NCI-H1436 treated with DMSO at 0.1 percent for 48 hours (cell line): ENCODE measurements at places on chromosomes 2 and 18.

DNA sequence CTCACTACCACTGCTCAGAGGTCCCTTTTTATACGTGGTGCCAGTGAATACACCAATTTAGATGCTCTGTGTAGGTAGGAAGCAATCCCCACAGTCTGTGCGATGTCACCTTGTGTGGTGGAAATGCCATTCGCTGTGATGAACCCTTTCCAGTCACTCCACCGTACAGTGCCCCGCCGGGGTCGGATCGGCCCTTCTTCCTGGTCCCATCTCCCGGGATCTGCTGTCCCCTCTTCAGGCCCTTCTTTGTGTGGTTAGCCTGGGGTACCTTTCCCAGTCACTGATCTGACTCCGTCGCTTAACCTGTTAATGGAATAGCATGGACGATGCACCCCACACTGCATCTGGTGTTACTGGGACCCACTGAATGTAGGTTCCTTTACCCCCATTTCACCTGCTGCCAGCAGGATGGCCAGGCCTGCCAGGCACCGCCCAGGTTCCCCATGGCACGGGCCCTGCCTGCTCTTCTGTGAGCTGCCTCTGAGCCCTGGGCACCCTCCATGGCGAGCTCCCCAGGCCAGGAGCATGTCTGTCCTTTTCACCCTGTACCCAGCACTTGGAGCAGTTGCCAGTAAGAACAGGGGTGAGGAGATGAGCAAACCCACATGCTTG lies 18.0 kb downstream of the TWIST2 start:
- DNase-seq = no peak

GRCh38 chr2:68385220-68385906 lies 20.3 kb downstream of the PLEK start:
- DNase-seq = no peak

DNA sequence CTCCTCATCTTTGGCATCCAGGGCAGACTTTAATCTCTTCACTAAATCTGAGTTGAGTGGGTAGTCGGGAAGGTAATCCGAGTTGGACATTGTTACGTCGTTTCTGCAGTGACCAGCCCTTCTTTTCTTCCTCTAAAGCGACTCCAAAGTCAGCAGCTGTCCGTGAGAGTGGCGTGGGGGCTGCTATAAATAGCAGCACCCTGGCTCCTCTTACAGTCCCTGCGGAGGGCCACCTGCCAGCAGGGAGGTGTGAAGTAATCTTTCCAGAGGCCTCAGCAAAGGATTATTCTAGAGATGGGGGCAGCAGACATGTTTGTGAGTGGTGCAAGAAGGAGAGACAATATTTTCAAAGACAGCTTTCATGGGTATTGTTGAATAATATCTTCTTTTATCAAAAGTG lies at the start of gene ASB18:
Gene ASB18 (minus strand): TSS at position 151 of the 400 bp plus-strand sequence. CDS start 61 bp downstream, at position 90.
- DNase-seq = no peak

- no peak for DNase-seq
Observed at GRCh38 chr18:22827216-22827615, 105.9 kb upstream of the RBBP8 start.

DNA sequence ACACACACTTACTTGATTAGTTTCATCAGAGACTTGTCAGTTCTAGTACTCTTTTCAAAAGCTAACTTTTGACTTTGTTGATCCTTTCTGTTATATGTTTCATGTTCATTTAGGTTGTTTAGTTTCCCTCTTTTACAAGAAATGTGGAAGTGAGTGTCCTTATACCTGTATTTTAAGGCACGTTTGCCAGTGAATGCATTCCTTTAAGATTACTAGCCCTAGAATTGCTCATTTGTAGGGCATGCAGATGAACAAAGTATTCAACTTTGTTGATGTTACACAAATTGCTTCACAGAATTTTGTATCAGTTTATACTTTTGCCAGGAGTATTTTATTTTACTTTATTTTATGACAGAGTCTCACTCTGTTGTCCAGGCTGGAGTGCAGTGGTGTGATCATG lies 6.3 kb downstream of the IL1RL2 start:
- no peak for DNase-seq

- DNase-seq = no peak
Observed at GRCh38 chr2:240591226-240591625, 4.7 kb downstream of the CAPN10 start.

DNA sequence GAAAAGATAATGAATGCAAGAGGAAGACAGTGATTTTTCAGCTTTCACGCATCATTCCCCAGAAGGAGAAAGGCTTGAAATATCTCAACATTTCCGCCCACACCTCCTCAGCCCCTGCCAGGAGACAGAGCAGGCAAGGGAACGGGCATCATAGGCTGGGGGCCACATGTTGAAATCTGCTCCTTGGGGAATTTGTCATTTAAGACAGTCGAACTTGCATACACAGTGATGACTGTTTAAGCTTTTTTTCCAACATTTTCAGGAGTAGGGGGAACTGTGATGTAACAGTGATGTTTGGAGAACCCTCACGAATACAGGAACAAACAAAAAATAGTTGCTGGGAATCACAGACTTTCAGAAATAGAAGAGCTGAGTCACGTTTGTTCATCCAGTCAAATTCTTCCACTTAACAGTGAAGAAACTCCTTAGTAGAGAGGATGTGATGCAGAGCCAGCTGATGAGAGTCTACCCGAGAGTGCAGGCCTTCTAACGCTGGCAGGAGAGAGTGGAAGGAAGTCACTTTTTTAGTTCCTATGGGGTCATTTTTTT lies 266.8 kb downstream of the ALPK2 start:
- no peak for DNase-seq

GRCh38 chr2:42086500-42086953 lies 38.7 kb downstream of the PKDCC start:
- DNase-seq = no peak

GRCh38 chr18:55088561-55088960 lies 129.3 kb upstream of the CCDC68 start:
- DNase-seq = no peak

GRCh38 chr2:156349161-156349560 lies 16.6 kb upstream of the NR4A2 start:
- no peak for DNase-seq

GRCh38 chr2:237904831-237905599 lies 45.6 kb downstream of the RAMP1 start:
- DNase-seq = no peak

DNA sequence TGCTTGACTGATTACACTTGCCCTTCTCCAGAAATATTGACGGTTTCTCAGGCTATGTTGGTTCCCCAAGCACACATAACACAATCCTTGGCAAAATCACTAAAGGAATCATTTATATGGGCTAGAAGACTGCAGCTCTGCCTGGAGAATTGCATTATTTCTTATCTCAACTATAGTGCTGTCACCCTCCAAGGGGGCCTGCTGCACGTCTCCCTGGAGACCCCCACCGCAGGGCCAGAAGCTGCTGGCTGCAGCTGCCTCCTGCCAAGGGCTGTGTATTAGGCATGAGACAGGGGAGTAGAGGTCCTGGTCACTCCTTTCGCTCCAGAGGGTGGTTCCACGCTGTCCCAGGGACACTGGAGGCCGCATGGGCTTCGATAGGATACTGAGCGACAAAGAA lies 76.6 kb downstream of the LRRC30 start:
- no peak for DNase-seq

DNA sequence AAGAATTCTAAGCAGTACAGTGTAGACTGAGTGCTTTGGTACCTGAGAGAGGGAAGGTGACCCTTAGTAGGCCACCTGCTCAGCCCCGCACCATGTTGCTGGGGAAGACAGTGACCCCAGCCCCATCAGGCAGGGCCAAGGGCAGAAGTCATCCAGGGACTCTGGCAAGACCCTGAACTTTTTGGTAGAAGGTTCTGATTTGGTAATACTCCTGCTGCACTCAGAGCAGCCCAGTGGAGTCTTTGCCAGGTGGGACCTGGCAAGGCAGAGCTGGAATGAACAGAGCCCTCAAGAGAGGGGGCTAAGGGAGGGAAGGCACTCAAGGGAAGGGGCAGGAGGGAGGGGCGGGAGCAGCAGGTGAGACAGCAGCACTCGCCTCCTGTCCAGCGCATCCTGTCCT lies 191.2 kb downstream of the MGAT5 start:
- no peak for DNase-seq

- DNase-seq = no peak
Observed at GRCh38 chr2:168757223-168757622, 45.2 kb upstream of the NOSTRIN start.

DNA sequence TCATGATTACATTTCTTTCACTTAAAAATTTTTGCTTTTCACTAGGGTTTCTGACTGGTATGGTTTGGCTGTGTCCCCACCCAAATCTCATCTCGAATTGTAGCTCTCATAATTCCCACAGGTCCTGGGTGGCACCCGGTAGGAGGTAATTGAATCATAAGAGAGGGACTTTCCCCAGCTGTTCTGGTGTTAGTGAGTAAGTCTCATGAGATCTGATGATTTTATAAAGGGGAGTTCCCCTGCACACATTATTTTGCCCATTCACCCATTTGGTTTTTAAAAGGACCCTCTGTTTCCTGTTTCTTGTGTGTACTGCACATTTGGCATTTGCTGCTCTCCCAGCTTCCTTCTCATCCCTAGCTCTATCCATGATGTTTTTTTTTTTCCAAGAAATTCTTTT lies 27.8 kb upstream of the NETO1 start:
- DNase-seq = no peak

DNA sequence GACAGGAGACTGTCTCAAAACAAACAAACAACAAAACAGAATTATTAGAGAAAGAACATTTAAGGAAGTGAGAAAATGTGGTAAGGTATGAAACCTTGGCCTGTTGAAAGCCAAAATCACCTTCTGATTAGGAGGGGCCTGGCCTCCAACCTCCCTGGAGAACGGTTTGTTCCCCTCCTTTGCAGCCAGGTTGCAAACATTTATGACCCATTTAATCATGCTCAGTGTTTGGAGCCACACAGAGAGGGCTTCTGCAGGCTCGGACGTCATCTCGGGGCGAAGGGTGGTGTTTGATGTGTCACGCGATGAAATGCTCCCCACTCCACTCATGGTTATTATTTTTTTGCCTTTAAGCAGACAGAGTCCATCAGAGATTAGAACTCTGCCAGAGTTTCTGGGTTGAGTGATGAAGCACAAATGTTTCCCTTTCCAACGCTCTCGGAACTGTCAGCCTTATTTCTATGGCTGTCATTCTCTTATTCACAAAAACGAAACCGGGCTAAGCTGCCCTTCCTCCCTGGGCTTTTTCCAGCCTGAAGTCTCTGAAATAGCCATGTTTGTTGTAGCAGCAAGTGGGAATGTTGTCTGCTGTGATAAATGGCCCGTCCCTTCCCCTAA lies 33.6 kb upstream of the ROCK2 start:
- DNase-seq = no peak

GRCh38 chr2:151860210-151860609 lies 32.0 kb upstream of the ARL5A start:
- DNase-seq = no peak

DNA sequence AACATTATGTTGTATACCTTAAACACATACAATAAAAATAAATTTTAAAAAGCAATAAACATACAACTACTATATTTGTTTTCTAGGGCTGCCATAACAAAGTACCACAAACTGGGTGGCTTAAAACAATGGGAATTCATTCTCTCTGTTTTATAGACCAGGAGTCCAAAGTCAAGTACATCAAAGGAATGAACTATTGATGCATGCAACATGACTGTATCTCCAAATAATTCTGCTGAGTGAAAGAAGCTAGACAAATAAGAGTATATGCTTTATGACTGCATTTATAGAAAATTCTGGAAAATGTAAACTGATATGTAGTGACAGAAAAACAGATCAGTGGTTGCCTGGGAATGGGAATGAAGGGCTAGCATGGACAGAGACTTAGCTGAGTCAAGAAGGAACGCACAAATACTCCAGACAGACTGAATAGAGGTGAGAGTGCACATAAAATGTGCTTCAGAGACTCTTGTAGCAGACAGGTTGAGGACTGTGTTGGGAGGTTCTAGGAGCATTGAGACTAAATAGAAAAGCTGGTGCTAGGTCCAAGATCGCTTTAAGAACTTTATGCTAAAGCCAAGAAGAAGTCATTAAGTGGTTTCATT lies 11.0 kb upstream of the PLA2R1 start:
- DNase-seq = no peak

DNA sequence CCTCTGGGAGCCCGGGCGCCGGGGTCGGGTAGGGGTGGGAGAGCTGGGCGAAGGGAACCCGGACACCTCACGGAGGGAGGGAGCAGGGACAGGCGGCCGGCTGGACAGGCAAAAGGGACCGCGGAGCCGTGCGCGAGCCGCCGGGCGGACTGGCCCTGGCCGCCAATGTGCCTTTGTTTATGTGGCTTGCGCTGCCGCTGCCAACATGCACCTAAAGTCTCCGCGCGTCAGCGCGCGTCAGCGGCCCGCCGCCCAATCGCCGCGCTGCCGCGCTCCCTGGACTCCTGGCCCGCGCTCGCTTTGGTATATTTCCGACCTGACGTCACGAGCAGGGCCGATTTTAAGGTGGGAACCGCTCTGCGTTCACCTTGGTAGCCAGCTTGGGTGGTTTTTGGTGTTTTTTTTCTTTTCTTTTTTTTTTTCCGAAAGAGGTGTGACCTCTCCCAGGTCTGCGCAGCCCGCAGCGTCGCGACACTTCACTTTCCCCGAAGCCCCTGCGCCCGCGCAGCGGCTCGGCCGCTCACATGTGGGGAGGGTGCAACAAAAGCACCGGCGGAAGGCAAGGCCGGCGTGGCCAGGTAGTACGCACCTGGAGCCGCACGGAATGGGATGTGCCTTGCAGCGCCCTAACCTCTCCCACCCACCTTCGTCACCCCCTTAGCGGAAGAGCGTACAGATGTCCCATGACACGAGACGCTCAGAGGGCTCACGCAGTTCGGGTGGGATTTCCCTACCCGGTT lies at the start of gene NR4A2:
Gene NR4A2 (minus strand): TSS at position 188 of the 740 bp plus-strand sequence. CDS start 2,535 bp downstream, outside the sequence.
- peak; percentile 70 for DNase-seq

- DNase-seq = no peak
Observed at GRCh38 chr2:59756150-59756549, 797.3 kb downstream of the BCL11A start.

DNA sequence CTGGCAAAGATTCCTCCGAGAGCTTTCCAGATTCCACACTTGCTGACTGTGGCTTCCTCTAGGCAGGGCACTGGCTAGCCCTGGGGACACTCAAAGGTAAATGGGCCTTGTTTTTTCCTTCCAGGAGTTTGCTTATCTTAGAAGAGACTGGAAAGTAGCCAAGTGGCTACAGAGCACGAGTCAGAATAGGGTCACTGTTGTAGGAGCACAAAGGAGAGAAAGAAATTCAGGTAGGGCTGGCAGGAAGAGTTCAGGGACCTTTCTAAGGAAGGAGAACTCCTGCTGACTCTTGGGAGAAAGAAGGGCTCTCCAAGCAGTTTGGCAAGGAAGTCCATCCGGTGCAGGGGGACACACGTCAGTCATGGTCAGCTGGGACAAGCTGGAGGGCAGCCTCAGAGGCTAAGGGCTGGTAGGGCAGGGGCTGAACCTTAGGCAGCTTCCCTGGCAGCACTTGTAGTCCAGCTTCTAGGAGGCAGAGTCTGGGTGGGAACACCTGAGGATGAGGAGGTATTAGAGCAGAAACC lies 39.5 kb downstream of the NIFK start:
- DNase-seq = no peak

DNA sequence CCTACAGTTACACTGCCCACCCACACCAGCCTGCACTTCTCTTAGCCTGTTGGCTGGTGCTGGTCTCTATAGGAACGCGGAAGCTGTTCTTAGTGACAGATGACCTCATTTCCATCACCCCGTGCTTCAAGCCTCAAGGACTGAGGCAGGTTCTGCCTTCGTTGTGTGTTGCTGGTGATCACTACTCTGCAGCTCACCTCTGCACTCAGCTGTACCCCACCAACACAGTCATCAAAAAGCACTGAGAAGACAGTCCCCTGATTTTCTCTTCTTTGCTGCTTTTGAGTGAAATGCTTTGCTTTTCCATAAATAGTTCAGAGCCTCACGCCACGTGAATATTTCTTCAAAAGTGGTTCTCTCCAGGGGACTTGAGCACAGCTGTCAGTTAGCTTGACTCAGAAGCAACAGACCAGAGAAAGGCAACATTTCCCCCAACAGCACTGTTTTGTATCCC lies 225.7 kb upstream of the CCDC150 start:
- DNase-seq = no peak

- peak; percentile 39 for DNase-seq
Observed at GRCh38 chr18:69400253-69400975, at the start of gene DOK6. Gene DOK6, plus strand, starts transcription at chr18:69400888.
